ENCODE measurements at places on chromosomes 1 and 21. TPM values are rescaled to one million over a fixed set of nuclear protein-coding genes. Genes with fewer than 3 reads are reported as not detected.

DNA sequence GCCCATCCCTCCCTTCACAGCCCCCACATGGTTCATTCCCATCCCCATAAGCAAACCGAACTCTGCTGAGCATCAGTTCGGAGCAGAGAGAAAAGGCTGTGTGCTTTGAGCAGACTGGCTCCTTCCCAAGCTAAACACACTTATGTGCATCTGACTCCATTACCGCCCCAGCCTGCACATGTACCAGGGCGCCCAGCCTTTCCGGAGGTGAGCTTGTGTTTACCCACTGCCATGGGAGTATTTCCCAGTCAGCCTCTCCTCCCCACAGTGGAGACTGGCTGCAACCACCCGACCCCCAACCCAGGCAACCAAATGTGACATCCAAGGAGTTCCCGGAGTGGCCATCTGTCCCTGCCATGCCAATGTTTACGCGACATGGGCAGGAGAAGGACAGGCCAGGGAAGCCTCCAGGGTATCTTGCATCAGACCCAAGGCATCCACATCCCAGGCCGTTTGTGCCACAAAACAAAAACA lies 9.4 kb downstream of the TIAM1 start:
- DNase-seq: no peak

DNA sequence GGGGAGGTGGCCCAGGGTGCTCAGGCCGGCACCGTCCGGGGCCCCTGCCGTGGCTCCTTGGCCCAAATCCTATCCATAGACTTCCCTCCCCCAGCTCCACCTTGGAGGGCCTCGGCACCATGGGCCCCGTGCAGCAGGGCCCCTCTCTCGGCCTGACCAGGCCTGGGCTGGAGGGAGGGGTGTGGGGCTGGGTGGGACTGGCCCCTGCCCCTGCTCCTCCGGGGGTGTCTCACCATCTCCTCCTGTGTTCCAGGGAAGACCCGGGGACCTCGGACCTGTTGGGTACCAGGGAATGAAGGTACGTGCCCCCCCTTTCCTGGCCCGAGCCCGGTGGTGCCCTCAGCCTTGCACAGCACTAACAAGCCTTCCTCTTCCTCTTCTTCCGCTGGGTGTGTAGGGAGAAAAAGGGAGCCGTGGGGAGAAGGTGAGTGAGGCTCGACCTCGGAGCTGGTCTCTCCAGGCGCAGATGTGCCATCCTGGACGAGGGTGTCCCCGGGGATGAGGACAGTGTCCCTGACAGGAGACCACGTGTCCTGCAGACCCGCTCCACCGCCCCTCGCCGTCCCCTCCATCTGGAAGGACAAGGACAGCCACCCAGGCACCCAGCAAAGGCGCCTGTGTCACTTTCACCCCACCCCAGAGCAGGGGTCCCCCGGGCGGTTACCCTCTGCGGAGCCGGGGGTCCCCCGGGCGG lies 7.9 kb downstream of the COL6A1 start:
- no peak for DNase-seq

GRCh38 chr1:116508984-116509980 lies 61.5 kb downstream of the CD58 start:
- DNase-seq: no peak

KTI12 gene
- total RNA-seq: 9.0 TPM

BMP8B gene
- 0.41 TPM for total RNA-seq

WNT2B gene
- 2.0 TPM for total RNA-seq

GRCh38 chr1:30639881-30640452 lies 83.4 kb downstream of the MATN1 start:
- no peak for DNase-seq

DNA sequence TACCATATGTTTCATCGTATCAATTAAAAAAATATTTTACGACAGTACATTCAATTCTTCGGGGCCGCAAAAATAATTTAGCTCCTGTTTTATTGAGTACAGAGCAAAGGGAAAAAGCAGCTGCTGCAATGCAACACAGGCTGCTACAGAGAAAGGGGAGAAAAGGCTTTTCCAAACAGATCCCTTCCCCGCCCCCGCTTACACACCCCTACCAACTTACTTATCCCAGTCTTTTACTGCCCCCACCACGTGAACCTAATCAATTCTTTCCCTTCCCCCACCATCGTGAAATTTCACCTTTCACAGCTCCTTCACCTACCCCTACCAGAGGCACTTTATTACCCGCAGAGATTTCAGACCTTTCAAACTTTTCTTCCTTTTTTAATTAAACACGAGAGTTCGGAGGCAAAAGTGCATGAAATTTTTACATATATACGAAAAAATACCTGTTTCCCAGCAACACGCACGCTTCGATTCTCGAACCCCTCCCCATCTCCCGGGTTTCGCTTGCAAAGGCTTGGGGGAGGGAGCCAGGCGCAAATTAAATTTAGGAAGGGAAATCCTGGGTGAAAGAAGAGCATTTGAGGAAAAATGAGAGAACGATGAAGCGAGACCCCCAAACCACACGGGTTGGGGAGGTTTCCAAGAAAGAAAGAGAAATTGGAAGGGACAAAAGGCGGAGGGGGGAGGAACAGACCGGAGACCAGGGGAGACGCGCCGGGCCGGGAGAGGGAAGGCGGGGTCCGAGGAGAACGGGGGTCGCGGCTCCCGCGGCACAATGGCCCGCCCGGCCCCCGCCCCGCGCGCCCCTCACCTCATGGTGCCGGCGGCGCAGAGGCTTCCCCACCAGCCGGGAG lies 823 bp downstream of the ENAH start:
- DNase-seq: no peak

DNA sequence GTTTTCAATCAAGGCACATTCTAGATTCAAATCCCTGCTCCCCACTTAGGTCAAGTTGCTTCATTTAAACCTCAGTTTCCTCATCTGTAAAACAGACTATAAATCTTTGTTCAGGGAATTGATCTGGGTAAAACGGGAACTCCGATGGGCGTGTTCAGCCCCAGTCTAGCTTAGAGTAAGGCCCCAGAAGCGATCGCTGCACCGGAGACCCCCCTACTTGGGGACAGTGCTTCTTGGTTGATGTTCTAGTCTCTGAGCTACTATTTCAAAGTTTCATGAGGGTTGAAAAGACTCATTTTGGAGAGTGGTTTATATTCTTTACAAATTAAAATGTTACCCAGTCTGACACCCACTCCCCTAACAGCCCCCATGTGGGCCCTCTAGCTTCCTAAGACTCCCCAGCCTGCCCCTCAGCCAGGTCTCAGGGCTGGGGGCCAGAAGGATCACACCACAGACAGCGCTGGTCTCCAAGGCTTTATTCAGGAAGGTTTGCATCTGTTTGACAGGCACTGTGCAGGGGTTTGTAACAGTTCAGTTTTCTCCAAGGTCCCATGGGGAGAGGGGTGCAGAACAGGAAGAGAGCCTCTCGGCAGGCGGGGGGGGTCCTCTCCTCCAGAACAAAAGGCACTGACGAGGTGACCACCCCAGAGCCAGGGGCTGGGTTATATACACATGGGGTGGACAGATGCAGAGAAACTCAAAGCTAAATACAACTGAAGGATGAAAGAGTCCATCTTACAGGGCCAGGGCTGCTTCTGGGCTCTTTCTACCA lies 82.9 kb downstream of the STUM start:
- no peak for DNase-seq

DNA sequence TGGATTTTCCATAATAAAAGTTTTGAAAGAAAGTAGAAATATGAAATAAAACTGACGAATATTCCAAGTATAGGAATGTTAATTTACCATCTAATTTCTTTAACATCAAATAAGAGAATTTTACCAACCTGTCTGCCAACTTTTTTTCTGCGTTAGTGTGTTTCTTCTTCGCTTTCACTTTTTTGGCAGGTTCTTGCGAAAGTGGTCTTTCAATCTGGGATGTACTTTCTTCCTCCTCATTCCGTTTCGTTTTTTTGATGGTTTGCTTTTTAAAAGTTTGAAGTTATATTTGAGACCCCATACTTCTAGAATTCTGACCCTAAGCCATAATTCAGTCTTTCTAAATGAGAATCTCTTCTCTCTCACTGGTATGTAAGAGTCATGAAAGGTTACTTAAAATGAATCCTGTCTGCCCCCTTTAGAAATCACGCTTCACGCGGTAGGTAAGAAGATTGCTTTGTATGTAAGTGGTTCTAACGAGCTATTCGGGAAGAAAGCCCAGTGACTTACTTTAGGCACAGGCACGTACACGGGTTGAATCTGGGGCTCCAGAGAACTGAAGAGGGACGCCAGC lies 580 bp downstream of the RBM34 start:
- no peak for DNase-seq

- no peak for DNase-seq
Measured at GRCh38 chr1:160717306-160717705, 5.7 kb upstream of the CD48 start.

DNA sequence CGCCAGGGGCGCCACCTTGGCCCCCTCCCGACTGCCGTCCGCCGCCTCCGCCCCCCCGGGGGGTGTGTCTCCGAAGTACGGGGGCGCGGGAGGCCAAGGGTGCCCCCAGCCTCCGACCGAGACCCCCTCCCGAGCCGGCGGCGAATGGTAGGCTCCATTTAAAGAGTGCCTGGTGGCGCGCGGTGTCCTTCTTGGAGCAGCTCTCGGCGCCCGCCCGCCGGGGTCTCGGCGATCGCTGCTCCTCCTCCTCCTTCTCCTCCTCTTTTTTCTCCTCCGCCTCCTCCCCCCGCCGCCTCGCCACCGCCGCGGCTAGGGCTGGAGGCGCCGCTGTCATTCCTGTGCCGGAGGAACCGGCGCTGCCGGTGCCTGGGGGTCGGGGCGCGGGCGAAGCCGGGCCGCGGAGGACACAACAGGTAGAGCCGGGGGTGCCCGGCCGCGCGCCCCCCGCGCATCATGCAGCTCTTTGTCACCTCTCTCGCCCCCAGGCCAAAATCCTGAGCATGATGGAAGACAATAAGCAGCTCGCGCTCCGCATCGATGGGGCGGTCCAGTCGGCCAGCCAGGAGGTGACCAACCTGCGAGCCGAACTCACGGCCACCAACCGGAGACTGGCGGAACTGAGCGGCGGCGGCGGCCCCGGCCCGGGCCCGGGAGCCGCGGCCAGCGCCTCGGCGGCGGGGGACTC lies at the start of gene KAZN:
TSS of gene KAZN (plus strand) at position 188 of the 685 bp plus-strand sequence.
- DNase-seq: peak; percentile 55

GRCh38 chr21:44423312-44423821 lies 31.9 kb upstream of the LRRC3 start:
- DNase-seq: no peak

DNA sequence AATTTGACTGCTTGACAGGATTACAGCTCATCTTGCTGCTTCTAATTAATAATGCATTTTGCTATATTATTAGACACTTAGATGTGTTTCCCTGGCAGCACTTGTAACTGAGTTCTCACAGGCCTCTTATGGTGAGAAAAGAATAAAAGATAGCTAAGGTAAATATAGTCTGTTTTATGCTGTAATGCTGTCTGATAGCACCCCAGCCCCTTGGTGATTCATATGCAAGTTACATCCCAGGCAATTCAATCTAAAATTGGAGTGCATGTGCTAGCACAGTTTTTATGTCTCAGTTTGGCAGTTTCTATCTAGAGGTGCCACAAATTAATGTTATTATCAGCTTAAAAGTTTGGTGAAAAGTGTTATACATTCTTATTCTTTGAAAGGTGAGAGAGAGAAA lies 42.2 kb downstream of the RGS13 start:
- no peak for DNase-seq

Data from frontal cortex (tissue), 4 donors.